ENCODE measurements at places on chromosomes 5 and 9. TPM values are rescaled to one million over a fixed set of nuclear protein-coding genes. Genes with fewer than 3 reads are reported as not detected.

The UBE2QL1 gene
- not detected for total RNA-seq

GRCh38 chr5:16540421-16540820 lies 74.8 kb upstream of the ZNF622 start:
- peaks cover 13% of the 10 kb centered on the region for H3K36me3 ChIP-seq
- H3K4me1 ChIP-seq: peaks cover 28% of the 10 kb centered on the region
- no peak for DNase-seq

The TSSK1B gene
- not detected for total RNA-seq

DNA sequence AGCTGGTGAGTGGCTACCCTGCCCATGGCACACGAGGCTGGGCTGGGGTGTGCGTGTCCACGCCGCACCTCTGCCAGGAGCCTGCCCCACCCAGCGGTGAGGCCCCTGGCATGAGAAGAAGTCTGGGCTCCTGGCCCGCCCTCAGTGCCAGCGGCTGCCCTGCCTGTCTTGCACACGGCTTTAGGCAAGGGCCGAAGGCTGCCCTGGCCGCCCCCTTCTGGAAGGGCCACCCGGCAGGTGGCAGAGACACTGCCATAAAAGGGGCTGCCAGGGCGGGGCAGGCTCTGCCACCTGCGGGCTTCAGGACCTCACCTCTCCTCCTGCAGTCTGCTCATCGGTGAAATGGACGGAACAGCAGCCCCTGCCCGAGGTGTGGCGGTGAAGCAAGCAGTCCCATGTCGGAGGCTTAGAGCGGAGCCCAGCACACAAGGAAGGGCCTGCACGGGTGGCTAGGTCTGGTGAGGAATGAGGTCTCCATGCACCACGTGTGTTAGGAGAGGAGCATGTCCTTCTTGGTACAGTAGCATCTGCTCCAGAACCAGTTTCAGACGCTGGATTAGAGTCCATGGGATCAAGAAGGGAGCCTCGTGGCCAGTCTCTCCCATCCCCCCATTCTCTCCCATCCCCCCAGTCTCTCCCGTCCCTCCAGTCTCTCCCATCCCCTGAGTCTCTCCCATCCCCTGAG lies 34.8 kb upstream of the TMEM250 start:
- no peaks in the 10 kb centered on the region for H3K27me3 ChIP-seq
- no peaks in the 10 kb centered on the region for H3K4me1 ChIP-seq
- no peak overlapping the region for H3K27ac ChIP-seq
- no peak for DNase-seq
- no peaks in the 10 kb centered on the region for H3K36me3 ChIP-seq

The DRD1 gene
- not detected for total RNA-seq

The LHX6 gene
- total RNA-seq: not detected

DNA sequence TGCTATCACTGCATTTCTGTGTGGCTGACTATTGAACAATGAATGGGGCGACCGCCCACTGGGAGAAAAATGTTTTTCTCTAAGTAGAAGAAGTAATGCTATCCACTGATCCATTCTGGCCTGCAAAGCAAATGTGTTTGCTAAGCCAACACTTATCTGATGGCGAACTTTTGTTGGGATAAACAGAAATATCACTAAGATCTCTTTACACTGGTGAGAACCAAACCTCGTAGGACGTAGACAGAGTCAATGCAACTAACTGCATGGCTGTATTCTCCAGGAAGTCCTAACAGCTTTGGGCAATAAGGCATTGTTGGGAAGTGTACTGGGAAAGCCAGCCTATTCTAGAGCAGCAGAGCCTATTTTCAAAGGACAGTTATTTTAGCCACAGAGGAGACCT lies 77.7 kb downstream of the ANKH start:
- no peak overlapping the region for H3K4me3 ChIP-seq
- H3K27me3 ChIP-seq: no peaks in the 10 kb centered on the region
- no peak for DNase-seq
- H3K36me3 ChIP-seq: peaks cover 3% of the 10 kb centered on the region
- H3K4me1 ChIP-seq: peaks cover 7% of the 10 kb centered on the region

DNA sequence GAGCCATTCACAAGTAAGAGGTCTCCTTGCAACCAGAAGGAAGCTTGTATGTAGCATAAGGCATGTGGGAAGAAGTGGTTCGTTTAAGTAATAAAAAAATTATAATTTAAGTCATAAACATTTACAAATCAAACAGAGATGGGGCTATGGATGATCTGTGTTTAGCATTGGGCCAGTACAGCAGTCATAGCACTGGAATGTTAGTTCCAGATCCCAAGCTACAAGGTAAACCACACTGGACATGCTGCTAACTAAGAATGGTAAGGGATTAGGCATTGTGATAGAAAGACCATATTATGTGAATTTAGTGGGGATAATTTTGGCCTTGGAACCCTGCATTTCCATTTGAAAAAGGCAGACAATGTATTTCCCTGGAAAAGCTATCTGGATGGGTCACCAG lies 170.4 kb upstream of the KCNN2 start:
- DNase-seq: no peak
- H3K4me1 ChIP-seq: no peaks in the 10 kb centered on the region
- H3K36me3 ChIP-seq: no peaks in the 10 kb centered on the region
- H3K27ac ChIP-seq: no peak overlapping the region
- no peak overlapping the region for H3K4me3 ChIP-seq

The FAM151B gene
- total RNA-seq: not detected

The FBP2 gene
- not detected for total RNA-seq

- H3K4me3 ChIP-seq: no peak overlapping the region
- no peak for DNase-seq
- H3K27ac ChIP-seq: no peak overlapping the region
- no peaks in the 10 kb centered on the region for H3K4me1 ChIP-seq
- peaks cover 16% of the 10 kb centered on the region for H3K36me3 ChIP-seq
These were observed 27.0 kb upstream of the ZNF622 start for GRCh38 chr5:16492398-16493140.

GRCh38 chr5:10563110-10563944 lies 543 bp upstream of the ANKRD33B start:
- H3K27me3 ChIP-seq: peaks cover 25% of the 10 kb centered on the region
- DNase-seq: peak; percentile 54
- peaks cover 26% of the 10 kb centered on the region for H3K4me1 ChIP-seq

DNA sequence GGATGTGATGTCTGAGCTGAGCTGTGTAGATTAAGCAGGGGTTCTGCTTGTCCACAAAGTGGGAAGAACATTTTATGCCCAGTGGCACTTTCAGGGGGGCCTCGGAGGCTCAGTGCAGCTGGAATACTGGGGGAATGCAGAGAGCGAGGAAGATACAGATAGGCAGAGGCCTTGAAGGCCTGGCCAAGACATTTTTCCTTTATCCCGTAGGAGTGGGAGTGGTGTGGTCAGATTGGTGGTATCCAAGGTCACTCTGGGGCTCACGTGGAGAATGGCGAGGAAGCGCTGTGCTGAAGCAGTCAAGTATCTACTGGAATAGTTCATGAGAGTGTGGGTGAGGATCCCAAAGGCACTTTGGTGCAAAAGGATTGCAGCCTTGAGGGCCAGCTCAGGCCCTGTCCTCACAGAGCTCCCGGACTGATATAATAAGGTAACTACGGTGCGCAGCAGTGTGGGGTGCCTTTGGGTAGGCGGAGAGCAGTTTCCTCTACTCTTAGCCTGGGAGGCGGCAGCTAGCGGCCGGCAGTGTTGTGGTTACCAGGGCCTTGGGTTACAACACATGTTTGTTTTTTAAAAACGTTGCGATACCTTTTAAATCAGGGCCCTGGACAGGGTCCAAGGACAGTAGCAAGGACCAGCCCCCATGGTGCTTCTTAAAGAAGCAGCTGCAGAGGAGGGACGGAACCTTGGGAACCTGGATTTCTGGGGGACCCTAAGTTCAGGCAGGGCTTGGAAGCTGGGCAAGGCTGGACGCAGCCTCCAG lies 10.8 kb upstream of the CCDC69 start:
- no peak overlapping the region for H3K4me3 ChIP-seq
- H3K4me1 ChIP-seq: peaks cover 49% of the 10 kb centered on the region
- H3K27ac ChIP-seq: peak overlapping the region; percentile 8
- no peaks in the 10 kb centered on the region for H3K27me3 ChIP-seq
- peak; percentile 61 for DNase-seq

DNA sequence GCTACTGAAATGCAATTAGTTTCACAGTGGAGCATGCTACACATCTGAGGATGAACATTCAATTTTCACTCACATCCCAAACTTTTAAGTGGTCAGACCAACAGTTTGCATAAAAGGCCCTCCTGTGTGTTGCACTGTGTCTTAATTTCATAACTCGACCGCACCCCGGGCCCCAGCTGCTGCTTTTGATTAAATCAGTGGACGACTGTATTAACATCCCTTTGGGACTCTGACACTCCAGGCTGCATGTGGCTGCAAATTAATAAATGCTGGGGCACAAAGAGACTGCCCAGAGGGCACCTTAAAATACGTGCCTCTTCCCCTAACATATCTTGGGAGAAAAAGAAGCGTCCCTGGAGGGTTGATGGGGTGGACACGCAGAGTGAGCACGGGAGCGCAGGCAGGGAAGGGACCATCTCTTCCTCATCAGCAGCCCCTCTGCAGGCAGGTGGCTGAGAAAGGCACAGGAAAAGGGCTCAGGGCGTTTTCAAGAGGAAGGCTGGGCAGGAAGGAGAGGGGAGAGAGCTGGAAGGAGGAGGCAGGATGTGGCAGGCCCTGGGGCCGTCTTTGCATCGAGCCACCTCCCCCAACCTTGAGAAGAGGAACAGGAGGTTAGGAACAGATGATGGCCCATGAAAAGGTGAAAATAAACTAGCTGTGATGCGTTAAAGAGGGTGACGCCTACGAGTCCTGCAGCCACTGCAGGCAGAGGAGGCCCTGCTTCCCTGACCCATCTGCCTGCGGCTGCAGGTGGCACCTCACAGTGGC lies 18.6 kb downstream of the MED10 start:
- H3K27ac ChIP-seq: peak overlapping the region; percentile 96
- H3K4me1 ChIP-seq: peaks cover 35% of the 10 kb centered on the region
- peaks cover 19% of the 10 kb centered on the region for H3K36me3 ChIP-seq
- no peaks in the 10 kb centered on the region for H3K27me3 ChIP-seq
